ENCODE measurements at places on chromosomes 7 and 10.

DNA sequence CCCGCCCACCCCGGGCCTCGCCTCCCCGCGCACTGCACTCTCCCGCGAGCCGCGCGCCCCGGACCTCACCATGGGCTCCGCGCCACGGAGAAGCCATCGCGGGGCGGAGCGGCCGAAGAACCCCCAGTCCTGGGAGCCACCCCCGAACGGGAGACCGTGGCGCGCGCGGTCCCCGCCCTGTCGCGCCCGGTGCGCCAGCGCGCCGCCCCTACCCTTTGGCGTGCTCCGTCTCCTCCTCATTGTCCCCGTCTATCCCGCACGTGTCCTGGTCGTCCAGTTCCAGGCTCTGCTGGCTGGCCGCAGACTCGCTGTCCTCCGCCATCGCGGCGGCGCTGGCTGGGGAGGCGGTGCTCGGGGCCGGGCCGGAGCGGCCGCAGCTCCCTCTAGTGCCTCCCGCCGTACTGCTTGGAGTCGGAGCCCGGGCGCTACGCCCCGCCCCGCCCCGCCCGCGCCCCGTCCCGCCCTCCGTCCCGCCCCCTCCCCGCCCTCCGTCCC is at the start of gene NMT2:
Gene NMT2 (minus strand): TSS at position 403 of the 495 bp plus-strand sequence. CDS start 81 bp downstream, at position 322.
- DNase-seq, result no peak

DNA sequence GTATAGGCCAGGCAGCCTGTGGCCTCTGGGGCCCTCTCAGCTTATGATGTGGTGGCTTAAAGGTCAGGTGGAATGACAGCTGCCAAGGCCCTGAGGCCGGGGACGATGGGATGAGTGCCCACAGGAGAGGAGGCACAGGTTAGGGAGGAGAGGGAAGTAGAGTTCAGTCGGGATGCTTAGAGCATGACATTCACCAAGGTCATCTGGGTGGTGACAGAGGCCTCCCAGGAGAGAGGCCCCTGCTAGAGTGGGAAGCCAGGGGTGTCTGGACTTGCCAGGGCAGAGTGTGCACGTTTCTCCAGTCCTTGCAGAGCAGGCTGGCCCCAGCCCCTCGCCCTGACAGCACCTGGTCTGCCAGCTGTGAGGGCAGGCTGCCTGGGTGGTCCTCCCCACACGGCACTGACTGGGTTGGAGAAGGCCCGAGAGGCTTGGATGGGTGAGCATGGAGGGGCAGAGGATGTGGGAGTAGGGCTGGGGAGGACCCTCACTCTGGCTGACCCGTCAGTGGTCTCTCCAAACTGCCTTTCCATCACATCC is 1.5 kb downstream of the CALHM1 start:
- no peak for DNase-seq

- no peak for DNase-seq
These were observed 119.1 kb downstream of the NRBF2 start for GRCh38 chr10:63252095-63252762.

GRCh38 chr7:52936750-52937149 is 98.7 kb upstream of the POM121L12 start:
- DNase-seq, result no peak

- no peak for DNase-seq
These were observed 246.7 kb downstream of the KLF6 start for GRCh38 chr10:3538291-3538655.

DNA sequence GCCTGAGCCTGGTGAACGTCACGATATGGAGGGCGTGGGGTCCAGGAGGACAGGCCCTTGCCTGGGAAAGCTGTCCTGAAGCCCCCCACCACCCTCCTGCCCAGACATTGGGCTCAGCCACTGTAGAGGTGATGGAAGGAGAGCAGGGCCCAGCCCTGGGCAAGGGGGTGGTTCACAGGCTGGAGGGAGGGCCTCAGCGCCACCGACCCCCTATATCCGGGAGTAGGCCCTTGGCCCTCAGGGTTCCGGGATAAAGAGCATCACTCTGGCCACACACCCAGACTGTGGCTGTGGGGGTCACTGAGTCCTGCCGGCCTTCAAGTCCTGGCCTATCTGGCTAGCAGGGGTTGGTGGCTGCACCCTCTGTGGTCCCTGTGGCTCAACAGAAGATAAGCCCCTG is 55.3 kb upstream of the GTF2IRD1 start:
- no peak for DNase-seq

DNA sequence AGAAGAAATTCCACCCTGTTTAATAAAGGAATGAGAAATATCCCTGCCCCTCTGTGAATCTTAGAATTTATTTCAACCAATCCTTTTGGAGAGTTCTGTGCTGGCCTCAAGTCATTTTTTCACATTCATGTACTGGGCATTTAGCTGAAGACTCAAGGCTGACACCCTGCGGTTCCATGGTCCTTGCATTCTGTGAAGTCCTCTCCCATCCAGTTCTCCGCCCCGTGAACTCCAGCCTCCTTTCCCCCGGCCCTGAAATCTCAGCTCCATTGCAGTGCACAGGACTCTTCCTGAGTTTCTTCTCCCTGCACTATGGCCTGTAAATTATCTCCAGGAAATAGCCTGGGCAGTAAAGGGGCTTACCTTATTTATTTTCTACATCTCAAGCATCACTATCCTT is 183.0 kb upstream of the KCND2 start:
- DNase-seq, result no peak

DNA sequence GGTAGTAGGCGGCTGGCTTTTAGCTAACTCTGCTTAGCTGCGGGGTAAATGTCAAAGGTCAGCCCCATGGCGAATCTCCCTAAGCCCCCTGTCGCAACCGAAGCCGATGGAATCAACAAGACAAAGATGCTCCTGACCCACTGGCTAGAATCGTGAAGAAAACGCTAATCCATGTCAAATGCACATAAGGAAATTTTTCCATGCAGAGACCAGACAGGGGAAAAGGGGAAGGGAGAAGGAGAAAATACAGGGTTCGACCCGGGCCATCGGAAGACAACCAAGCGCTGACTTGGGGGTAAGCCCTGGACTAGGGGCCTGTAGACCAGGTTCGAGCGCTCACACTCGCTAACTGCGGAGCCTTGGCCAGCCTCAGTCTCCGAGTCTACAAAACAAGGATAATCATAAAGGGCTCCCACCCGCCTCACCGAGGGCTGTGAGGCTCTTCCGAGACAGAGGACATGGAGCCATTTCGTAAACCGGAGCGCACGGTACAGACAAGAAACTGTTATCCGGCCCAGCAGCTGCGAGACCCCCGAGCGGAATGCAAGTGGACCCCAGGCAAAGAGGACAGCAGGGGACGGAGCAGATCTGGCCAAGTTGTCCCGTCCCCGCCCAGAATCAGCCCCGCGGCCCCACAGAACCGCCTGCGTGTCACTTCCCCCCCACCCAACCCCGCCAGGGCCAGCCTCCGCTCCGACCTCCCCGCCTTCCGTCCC is 507 bp downstream of the SAR1A start:
- no peak for DNase-seq

DNA sequence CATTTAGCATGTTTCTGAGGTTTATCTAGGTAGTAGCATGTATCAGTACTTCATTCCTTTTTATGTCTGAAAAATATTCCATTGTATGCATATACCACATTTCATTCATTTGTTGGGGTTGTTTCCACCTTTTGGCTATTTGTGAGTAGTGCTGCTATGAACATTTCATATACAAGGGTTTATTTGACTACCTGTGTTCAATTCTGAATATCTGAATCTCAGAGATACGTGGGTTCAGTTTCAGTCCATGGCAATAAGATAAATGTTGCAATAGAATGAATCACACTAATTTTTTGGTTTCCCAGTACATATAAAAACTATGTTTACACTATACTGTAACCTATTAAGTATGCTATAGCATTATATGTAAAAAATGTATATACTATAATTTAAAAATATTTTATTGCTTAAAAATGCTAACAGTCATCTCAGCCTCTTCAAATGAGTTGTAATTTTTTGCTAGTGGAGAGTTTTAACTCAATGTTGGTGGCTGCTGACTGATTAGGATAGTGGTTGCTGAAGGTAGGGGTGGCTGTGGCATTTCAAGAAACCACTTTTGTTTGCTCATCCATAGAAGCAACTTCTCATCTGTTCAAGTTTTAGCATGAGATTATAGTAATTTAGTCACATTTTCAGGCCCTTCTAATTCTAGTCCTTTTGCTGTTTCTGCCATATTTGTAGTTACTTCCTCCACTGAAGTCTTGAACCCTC is 13.9 kb downstream of the PLEKHA1 start:
- no peak for DNase-seq

GRCh38 chr10:29981510-29981909 is 77.9 kb downstream of the JCAD start:
- no peak for DNase-seq

GRCh38 chr7:3065724-3066143 is 22.1 kb upstream of the CARD11 start:
- DNase-seq, result peak; percentile 24

Measured in activated CD4-positive, alpha-beta T cell treated with anti-CD3 and anti-CD28 coated beads, Interleukin-2, amount 50 U/mL, for 24 hours (primary cell).